ENCODE measurements at places on chromosomes 7 and 10.

DNA sequence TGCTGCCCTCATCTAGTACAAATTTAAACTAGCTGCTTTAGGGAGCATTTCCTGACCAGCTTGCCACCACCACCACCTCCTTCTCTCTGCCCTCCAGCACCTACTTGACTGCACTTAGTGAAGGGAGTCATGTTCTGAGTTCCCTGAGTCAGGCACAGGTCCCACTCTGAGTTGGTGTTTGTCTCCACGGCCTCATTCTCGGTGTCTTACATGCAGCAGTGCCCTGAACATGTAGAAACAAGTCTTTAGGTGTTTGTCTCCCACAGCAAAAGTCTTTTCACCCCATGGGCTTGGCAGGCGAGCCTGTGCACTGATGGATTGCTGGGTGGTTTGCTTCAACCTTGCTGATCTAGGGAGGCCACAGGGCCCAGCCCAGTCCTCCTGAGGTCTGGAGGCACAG lies 16.9 kb downstream of the TSPAN14 start:
- no peak for DNase-seq

DNA sequence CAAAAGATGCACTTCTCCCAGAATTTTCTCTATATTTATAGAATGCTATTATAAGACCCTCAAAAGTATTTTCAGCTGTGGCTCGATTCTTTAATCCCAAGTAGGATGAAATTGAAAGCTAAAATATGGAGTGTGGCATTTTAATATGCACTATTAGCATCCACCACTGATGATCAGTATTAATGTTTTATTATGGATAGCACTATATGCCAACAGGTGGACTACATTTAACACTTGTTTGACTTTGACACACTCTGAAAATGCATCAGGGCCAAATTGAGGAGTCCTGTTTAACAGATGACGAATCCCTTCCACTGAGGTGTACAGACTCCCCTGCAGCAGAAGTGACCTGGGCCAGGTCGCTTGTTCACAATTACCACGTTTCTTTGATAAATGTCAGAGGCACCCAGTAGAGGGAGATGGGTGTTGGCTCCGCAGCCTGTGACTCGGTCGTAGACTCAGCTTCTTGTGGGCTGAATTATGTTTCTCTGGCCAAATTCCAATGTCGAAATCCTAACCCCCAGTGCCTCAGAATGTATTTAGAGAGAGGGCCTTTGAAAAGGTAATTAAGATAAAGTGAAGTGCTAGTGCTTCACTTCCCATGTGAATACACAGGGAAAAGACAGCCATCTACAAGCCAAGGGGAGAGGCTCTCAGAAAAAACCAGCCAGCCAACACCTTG lies 48.1 kb downstream of the WIPF3 start:
- no peak for DNase-seq

DNA sequence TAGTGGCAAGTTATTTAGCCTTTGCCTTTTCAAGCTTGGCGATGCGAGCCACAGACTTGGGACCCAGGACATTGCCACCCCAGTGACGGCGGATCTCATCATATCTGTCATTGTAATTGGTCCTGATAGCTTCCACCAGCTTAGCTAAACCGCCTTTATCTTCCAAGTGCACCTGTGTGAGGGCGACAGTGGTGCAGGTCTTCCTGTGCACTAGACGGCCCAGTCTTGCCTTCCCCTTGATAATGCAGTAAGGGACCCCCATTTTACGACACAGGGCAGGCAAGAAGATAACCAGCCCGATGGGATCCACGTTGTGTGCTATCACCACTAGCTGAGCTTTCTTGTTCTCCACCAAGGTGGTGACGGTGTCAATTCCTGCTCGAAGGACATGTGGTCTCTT lies 99.6 kb upstream of the ITGB1 start:
- DNase-seq: no peak

- DNase-seq: no peak
Observed at GRCh38 chr7:17679458-17679857, 260.8 kb downstream of the SNX13 start.

DNA sequence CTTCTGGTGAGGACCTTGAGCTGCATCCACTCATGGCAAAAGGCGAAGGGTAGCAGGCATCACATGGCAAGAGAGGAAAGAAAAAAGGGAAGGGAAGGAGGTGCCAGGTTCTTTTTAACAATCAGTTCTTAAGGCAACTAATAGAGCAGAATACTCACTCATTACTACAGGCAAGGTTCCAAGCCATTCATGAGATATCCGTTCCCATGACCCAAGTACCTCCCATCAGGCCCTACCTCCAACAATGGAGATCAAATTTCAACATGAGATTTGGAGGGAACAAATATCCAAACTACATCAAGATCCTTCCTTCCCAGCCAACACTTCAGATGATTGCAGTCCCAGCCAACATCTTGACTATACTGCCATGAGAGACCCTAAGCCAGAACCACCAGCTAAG lies 38.9 kb upstream of the YAE1 start:
- no peak for DNase-seq

- DNase-seq: no peak
Observed at GRCh38 chr10:20601941-20602461, 295.1 kb downstream of the NEBL start.

DNA sequence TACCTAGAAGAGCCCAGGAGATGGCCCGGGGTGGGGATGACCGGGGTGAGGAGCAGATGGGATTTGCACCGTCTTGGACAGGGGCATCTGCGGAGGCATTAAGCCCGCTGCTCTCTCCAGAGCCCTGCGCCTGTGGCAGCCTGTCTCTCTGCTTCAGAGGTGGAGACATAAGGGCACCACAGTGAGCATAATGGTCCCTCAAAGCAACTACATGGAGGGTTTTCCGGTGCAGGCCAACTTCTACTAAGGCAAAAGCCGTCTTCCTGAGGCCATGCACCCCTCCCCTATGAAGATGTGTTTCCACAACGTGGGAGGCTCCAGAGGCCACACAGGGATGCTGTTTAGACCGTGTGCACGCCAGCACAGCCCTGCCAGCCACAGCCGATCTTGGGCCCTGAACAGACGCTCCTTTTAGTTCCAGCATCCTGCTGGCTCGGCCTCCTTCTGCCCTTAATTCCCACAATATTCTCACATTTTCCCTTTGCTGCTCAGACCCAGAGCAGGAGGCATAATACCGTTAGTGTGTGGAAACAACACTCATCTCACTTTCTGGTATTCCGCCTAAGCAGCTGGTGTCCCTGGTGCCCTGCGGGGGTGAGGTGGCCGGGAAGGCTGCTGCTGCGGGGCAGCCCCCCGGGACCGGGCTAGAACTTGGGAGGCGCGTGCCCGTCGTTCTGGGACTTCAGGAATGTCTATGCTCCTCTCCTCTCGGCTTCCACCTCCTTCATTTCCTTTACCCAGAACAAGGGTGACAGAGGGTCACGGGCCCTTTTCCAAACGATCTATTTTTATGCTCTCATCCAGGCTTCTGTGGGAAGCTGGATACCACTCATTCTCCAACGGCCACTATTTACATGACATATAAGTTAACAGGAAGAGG lies 266.9 kb downstream of the TNS3 start:
- no peak for DNase-seq

- no peak for DNase-seq
Observed at GRCh38 chr7:95590387-95591248, 5.7 kb downstream of the PDK4 start.

Measured in activated CD4-positive, CD25-positive, alpha-beta regulatory T cell treated with anti-CD3 and anti-CD28 coated beads, Interleukin-2, amount 50 U/mL, for 16 hours (primary cell).